ENCODE measurements at places on chromosomes 6 and 20.
A peak's percentile ranks its signal among the peaks of the same experiment; 100 is the strongest.

DNA sequence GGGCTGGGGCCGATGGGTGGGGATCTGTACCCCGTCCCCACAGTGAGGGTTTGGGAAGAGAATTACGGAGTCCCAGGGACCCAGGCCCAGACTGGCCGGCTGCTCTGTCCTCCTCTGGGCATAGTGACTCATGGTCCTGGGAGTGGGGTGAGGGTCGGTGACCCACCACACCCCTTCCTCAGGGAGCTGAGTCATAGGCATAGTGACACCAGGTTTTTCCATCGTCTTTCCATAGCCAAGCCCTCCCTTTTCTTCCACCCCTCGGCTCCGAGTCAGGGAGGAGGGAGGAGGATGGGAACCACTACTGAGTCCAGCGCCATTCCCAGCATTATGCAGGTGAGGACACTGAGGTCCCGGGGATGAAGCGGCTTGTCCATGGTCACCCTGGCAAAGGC is 8.9 kb downstream of the CYP21A2 start:
- no peak for DNase-seq

DNA sequence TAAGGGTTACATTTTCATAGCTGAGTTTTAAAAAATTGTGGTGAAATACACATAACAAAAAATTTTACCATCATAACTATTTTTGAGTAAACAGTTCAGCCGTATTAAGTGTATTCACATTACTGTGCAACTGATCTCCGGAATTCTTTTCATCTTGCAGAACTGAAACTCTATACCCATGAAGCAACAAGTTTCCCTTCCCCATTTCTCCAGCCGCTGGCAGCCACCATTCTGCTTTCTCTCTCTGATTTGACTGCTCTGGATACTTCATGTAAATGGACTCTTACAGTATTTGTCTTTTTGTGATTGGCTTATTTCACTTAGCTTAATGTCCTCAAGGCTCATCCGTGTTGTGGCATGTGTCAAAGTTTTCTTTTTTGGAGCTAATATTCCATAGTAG is 341.6 kb downstream of the QKI start:
- no peak for DNase-seq

GRCh38 chr6:54990001-54990400 is 143.4 kb downstream of the FAM83B start:
- no peak for DNase-seq

GRCh38 chr6:56393615-56394612 is 146.5 kb upstream of the COL21A1 start:
- DNase-seq = no peak

DNA sequence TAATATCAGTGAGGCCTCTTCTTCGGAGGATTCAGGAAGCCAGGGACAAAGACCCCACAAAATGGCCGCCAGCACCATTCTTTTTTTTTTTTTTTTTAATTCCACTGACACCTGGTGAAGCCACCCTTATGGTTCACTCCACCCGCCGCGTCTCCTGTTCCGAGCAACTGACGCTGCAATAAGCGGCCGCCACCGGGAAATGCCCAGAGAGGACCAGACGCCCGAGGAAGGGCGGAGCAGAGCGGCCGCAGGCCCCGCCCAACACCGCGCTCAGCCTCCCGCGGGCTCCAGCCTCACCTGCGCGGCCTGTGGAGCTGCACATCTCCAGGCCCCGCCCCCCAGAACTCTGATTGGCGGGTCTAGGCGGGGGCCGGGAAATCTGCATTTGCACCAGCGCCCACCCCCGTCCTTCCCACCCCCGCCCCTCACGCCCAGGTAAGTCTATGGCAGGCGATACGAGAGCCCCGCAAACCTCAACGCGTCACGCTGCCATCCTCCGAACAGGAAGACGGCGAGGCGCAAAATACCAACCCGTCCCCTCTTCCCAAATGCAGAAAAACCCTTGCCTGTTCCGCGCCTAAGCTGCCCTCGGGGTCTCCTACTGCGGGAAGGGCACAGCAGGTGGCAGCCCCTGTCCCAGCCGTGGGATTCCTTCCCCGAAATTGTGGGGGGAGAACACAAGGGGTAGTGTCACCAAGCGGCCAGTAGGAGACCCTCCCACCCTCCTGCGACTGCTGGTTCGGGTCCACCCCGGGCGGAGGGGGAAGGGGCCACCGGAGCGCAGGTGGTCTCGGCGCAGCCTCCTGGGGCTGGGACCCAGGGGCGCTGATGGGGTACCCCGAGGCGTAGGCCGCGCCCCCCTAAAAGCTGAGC is 960 bp downstream of the ATP9A start:
- peak; percentile 77 for DNase-seq

- DNase-seq = no peak
These were observed 352.1 kb upstream of the SOX4 start for GRCh38 chr6:21241231-21242130.

- no peak for DNase-seq
These were observed 80.2 kb upstream of the SLC2A12 start for GRCh38 chr6:134132494-134133141.

GRCh38 chr20:38190936-38191371 is 25.9 kb upstream of the TGM2 start:
- DNase-seq = no peak

DNA sequence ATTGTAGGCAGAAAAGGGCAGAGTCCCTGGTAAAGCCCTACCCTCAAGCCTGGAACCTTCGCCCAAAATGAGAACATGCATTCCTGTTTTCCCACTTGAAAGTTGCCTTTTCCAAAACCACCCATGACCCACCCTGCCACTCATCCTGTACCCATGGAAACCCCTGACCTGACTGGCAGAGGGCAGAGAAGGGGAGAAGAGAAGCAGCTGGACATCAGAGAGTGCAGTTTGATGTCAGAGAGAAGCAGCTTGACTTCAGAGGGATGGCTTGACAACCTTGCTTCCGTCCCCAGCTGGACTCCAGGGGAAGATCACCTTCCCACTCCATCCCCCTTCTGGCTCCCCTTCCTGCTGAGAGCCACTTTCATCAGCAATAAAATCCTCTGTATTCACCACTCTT is 123.6 kb upstream of the SHLD1 start:
- DNase-seq = no peak

DNA sequence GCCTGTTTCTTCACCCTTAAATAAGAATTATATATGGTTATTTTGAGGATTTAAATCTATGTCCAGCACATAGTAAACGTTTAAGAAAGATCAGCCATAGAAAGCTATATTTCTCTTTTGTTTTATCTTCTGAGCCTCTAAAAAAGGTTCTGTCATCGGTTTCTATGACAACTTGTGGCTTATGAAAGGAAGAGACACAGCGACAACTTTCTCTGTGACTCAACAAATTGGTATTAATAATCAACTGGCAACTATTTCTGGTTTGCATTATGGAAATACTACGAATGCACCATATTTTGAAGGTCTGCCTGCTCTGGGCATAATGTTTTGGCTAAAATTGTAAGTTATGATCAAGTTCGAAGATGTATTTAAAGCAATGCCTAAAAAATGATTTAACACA is 751.0 kb downstream of the CD109 start:
- no peak for DNase-seq

DNA sequence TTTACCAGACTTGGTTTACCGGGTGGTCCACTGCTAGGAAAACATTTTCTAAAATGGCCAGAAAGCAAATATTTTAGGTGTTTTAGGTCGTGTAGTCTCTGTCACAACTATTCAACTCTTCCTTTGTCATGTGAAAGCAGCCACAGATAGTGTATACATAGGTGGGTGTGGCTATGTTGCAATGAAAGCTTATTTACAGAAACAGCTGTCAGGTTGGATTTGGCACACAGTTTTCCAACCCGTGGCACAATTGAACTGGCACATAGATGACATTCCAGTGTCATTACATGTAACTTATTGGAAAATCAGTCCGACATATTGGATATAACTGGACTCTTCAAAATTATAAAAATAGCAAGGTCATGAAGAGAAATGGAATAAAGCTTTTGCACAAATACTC is 68.9 kb upstream of the KCNQ5 start:
- no peak for DNase-seq

- DNase-seq = no peak
These were observed 89.9 kb downstream of the CARMIL1 start for GRCh38 chr6:25369036-25369432.

GRCh38 chr6:145047891-145048290 is 687.4 kb downstream of the EPM2A start:
- no peak for DNase-seq

GRCh38 chr20:64156886-64157875 is 7.1 kb upstream of the MYT1 start:
- no peak for DNase-seq

DNA sequence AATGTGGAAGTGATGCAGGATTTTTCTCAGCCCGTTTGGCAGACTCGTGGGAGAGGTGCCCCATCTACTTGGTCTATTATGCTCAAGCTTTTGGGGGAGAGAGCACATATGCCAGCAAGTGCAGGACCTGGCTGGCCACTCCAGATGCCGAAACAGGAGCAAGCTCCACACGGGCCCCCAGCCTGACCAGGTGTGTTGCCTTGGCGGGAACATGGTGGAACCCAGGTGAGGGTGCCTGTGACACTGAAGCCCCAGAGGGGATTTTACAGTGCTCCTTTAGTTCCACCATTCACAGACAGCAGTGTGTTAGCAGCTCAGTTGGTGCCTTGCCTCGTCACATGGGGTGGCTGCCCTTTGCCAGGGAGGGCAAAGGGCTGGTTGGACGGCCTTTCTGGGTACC is 798.9 kb downstream of the EYS start:
- DNase-seq = no peak

Data from activated CD4-positive, alpha-beta T cell treated with anti-CD3 and anti-CD28 coated beads for 36 hours (primary cell).